Liver (tissue), 10 donors: ENCODE measurements at places on chromosomes 5 and 9. TPM values are rescaled to one million over a fixed set of nuclear protein-coding genes. Genes with fewer than 3 reads are reported as not detected.

Gene OR13C3
- total RNA-seq, result 0.17 TPM

Gene RGS7BP
- total RNA-seq, result 1.9 TPM

Gene PHYHD1
- total RNA-seq, result 9.2 TPM

Gene GABRA6
- total RNA-seq, result not detected

Gene PCA3
- 0.33 TPM for total RNA-seq

Gene DOK3
- 19.2 TPM for total RNA-seq

Gene PCDH12
- total RNA-seq, result 4.9 TPM

Gene ZDHHC11
- total RNA-seq, result 3.2 TPM

Gene CNTNAP3B
- total RNA-seq, result 14.1 TPM

Gene TMEM232
- 2.5 TPM for total RNA-seq

Gene ADAM19
- 7.1 TPM for total RNA-seq

Gene ZNF883
- total RNA-seq, result 0.08 TPM

Gene FCN1
- 7.8 TPM for total RNA-seq

Gene DAPK1
- 40.8 TPM for total RNA-seq

Gene SARDH
- total RNA-seq, result 291 TPM

Gene NR2F1
- 10.3 TPM for total RNA-seq

Gene AGXT2
- total RNA-seq, result 49.4 TPM
